ENCODE measurements at places on chromosomes 11 and 22. TPM values are rescaled to one million over a fixed set of nuclear protein-coding genes. Genes with fewer than 3 reads are reported as not detected.

PGA5 gene
- 0.75 TPM for total RNA-seq

ZBTB16 gene
- total RNA-seq = 2.8 TPM

TSKU gene
- 105 TPM for total RNA-seq

TTC12 gene
- 16.2 TPM for total RNA-seq

TRIM64 gene
- not detected for total RNA-seq

FGF19 gene
- total RNA-seq = 0.66 TPM

C11orf52 gene
- total RNA-seq = 3.7 TPM

CPT1A gene
- 2.8 TPM for total RNA-seq

KRTAP5-8 gene
- total RNA-seq = not detected

TMEM191C gene
- 4.4 TPM for total RNA-seq

DNA sequence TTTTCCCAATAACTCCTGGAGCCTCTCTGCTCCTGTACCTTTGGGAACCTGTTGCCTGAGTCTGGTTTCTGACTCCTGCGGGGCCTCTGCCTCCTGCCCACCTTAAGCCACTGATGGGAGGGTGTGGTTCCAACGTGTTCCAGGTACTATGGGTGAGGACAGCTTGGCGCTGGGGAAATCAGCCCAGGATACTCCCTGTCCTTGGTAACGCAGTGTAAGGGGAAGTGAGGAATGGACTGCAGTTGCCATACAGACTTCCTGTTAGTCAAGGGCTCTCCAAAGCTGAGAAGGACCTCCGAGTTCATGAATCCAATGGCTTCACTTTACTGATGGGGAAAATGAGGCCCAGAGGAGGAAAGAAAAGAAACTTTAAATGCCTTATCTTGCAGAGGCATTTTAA, 1.2 kb upstream of the MARK2 start:
- DNase-seq = no peak

GRCh38 chr22:26734339-26735018, 77.1 kb downstream of the MIAT start:
- no peak for DNase-seq

GRCh38 chr22:48491451-48491941, 1336.2 kb downstream of the BRD1 start:
- peak; percentile 72 for DNase-seq

- peak; percentile 48 for DNase-seq
These were observed 21.1 kb upstream of the TMPRSS13 start for GRCh38 chr11:117950301-117950700.

DNA sequence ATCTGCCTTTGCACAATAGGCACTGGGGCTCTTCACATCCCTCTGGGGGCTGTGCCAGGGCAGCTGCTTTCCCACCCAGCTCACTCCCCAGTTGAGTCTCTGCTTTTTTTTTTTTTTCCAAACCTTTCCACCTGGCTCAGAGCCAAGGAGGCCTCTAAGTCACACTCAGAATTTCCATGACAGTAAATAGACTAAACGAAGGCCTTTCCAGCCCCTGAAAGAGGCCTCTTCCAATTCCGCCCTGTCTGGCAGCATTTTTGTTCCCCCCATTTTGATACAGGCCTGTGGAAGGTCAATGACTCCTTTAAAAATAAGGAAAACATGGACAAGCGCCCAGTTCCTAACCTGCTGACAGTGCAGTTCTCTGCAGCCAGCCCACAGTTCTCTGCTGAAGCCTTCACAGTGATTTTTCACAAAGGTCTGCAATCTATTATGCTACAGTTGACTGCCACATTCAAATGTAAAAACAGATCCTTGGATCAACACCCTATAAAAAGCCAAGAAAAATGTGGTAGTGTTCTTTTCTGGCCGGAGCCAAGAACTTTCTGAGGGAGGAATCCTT, 107.5 kb upstream of the SESN3 start:
- no peak for DNase-seq

DNA sequence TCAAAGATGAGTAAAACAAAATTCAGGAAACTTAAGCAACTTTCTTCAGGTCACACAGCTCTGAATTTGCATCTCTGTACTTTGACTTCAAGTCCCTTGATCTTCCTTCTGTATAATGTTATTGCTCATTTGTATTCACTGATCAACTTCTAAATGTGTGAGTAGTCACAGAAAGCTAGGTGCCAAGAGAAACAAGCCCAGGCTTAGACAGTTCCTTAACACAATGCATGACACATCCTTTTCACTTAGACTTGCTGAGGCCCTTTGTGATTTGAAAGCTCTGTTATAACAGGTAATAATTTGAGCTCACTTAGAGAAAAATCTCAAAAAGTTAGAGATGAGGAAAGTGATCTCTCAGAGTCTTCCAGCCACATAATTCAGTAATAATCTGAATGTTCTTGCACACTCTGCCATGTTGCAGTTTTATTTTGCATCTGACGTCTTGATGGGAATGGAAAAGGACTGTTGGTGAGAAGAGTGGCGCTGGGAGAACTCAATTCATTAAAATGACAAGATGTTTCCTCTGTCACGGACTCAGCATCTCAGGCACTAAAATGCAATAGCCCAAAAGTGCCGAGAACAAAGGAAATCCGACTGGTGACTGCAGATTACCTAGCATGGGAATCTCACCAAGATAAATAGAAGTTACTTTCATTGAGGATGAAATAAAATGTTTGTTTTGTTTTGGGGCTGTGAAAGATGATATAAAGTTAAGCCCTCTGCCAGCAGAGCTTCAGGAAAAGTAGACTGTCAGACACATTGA, 665.3 kb downstream of the OPCML start:
- no peak for DNase-seq

DNA sequence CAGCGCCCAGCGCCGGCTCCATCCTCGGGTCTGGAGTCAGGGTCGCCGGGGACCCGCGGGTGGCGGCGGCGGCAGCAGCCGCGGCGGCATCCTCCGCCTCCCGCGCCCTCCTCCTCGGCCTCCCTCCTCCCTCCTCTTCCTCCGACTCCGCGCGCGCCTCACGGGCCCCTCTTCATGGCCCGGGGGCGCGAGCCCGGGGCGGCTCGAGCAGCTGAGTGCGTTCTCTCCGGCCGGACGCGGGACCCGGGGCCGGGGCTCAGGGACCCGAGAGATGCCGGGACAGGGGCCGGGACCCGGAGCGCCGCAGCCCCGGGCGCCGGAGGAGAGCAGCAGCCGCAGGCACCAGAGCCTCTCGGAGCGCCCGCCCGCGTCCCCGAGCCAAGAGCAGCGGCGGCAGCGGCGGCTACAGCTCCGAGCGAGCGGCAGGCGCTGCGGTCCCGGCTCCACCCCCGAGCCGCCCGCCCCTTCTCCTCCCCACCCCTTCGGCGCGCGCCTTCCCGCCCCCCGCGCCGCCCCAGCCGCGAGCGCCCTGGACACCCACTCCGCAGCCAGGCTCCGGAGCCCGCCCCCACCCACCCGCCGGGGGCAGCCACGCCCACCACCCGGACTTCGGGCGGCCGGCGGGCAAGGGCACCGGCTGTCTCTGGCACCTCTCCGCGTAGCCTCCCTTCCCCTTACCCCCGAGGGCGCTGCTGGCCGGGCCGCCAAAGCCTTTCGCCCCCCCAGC, at the start of gene CHST1:
CHST1 (minus strand) TSS at position 417 of the 727 bp plus-strand sequence. CDS start 14,699 bp downstream, outside the sequence.
- DNase-seq = peak; percentile 76

GRCh38 chr22:39289975-39290720, 29.3 kb downstream of the RPL3 start:
- DNase-seq = no peak

DNA sequence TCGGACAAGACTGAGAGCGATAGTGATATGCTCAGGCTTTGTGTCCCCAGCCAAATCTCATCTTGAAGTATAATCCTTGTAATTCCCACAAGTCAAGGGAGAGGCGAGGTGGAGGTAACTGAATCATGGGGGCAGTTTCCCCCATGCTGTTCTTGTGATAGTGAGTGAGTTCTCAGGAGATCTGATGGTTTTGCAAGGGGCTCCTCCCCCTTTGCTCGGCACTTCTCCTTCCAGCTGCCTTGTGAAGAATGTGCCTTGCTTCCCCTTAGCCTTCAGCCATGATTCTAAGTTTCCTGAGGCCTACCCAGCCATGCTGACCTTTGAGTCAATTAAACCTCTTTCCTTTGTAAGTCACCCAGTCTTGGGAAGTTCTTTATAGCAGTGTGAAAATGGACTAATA, 7.5 kb upstream of the FOLR2 start:
- DNase-seq = peak; percentile 47

DNA sequence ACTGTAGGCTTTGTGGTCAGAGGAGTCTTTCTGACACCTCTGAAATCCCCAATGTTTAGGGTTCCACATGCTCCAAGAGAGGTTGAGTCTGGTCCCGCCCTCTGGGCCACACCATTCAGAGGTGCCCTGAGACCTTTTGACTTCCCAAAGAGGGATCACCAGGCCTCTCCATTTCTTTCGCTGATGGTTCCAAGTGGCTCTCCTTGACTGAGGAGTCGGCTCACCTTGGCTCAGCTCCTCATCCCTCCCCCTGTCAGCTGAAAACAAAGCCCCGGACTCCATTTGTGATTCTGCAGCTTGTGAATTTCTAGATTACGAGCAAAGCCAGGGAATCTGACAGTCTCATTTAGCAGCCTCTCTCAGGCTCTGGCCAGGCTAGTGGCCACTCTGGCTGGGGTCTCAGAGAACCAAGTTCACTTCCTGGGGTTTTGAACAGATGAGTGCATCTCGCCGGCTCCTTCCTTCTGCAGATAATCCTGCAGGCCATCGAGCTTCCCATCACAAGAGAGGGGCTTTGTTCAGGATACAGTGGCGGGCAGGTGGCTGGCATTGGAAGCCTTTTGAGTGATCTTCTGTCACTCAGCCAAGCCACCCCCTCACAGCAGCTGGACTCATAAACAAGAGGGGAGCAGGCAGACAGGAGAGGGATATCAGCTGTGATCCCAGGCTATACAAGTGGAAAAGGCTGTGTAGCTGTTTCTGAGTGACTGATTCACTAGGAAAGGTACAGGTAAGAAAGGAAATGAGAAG, 102.9 kb downstream of the TRIM29 start:
- peak; percentile 25 for DNase-seq

- DNase-seq = no peak
These were observed 203.4 kb downstream of the KIF18A start for GRCh38 chr11:27904358-27905055.

- peak; percentile 91 for DNase-seq
These were observed 33.0 kb upstream of the P2RY2 start for GRCh38 chr11:73184953-73185671.

DNA sequence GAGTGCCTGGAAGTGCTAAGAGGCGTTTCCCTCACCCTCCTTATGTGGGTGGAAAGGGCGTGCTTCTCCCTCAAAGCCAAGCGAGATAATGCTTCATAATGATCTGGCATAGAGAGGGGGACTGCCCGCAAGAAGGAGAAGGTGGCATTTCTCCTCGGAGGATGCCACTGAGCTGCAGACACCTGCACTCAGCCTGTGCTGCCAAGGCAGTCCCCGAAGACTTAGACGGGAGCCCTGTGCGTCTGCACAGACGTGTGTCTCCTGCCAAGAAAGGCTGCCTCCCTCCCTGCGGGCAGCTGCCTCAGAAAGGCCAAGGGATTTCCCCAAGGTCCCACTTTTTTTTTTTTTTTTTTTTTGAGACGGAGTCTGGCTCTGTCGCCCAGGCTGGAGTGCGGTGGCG, 48.1 kb upstream of the SPATA19 start:
- peak; percentile 43 for DNase-seq

DNA sequence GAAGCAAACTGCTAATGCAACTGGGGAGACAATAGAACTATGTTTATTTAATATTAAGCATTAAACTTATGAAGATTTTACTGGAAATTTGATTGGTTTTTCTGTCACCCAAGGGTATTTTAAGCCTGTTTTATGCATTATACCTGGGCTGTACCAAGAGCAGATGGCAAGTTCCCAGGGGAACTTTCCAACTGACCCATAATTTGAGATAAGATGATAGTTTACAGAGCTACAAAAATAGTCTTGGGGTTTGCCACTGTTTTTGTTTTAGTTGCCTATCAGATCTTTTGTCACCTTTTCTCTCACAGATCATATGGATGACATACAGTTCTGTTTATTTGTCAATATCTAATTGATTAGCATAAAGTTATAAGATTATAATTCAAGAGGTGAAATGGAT, 43.9 kb downstream of the PDE3B start:
- DNase-seq = no peak

DNA sequence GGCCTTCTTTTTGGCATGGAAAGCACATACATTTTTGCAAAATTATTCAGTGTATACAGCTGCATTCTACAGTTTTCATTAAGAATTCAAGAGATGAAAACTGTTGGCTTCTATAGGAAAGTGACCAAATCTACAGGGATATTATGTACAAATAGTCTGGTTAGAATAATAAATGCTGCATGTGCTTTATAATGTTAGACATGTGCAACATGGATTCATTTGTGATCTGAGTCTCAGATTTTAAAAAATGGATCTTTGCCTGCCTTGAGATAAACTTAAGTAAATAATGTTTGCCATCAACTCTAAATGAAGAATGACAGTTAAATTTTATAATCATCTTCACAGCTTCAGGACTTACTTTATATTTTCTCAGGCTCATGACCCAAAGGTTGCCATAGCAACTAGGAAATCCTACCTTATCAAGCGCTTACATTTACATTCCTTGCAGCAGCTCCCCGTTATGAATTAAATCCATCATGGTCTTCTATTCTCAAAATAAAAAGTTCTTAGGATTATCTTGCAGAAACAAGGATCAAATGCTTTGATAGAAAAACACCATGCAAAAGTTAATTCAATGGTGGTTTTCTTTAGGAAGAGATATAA, 200.2 kb downstream of the CADM1 start:
- DNase-seq = no peak

DNA sequence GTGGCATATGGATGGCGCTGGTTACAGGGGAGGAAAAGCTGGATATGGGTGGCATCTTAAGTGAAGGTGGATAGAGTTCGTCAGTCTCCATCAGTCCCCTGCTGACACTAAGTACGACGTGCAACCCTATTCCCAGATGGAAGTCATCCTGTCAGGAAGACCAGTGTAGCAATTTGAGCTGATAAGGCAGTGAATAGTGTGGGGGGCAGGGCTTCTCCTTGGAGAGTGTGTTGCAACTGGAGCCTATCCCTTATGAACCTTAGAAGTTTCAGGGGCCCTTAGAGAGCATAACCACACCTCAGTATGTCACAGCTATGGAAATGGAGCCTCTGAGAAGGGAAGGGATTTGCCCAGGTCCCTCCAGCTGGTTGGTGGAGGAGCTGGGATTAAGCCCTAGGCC, 36.1 kb upstream of the ANKK1 start:
- no peak for DNase-seq

DNA sequence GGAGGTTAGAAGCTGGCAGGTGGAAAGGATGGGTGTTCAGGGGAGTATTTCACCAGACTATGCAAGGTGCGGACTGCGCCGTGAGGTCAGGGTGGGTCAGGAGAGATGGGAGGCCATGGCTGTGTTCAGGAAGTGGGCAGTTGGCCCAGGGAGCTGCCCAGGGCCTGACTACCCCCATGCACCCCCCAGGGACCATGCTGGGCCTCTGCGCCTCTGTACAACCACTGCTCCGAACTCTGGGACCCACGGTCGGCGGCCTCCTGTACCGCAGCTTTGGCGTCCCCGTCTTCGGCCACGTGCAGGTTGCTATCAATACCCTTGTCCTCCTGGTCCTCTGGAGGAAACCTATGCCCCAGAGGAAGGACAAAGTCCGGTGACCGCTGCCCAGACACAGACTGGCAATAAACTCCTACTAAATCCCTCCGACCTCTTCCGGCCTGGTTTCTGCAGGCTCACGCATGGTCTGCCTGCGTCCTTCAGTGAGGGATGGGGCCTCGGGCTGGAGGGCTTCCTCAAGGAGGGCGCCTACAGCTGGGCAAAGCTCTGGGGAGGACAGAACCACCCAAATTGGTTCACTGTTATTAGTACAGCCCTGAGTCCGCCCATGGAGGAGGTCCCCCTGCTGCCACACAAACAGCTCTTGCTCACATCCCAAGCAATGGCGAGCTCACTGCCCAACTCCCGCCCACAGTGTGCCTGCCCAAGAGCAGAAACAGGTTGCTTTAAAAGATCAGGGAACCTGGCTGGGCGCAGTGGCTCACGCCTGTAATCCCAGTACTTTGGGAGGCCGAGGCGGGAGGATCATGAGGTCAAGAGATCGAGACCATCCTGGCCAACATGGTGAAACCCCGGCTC, 4.2 kb downstream of the PHLDA2 start:
- DNase-seq = no peak

Measured in endodermal cell (in vitro differentiated cells).